A549 (cell line): ENCODE measurements at places on chromosomes 3 and 15. TPM values are rescaled to one million over a fixed set of nuclear protein-coding genes. Genes with fewer than 3 reads are reported as not detected.

Gene DAZL
- not detected in 3 replicates for polyA plus RNA-seq

Gene RFX7
- 10.8 to 11.7 TPM (median 11.7 TPM) in 3 replicates for polyA plus RNA-seq

Gene ACAD11
- 10.3 to 11.5 TPM (median 10.8 TPM) in 3 replicates for polyA plus RNA-seq

Gene TM4SF1
- 739 to 828 TPM (median 767 TPM) in 3 replicates for polyA plus RNA-seq

Gene CCR9
- not detected in 3 replicates for polyA plus RNA-seq

Gene CKMT1A
- 1.5 to 2.9 TPM (median 1.6 TPM) in 3 replicates for polyA plus RNA-seq
